ENCODE measurements at places on chromosomes 6 and 20.

- no peak for DNase-seq
These were observed 13.6 kb downstream of the FGD2 start for GRCh38 chr6:37019065-37019450.

DNA sequence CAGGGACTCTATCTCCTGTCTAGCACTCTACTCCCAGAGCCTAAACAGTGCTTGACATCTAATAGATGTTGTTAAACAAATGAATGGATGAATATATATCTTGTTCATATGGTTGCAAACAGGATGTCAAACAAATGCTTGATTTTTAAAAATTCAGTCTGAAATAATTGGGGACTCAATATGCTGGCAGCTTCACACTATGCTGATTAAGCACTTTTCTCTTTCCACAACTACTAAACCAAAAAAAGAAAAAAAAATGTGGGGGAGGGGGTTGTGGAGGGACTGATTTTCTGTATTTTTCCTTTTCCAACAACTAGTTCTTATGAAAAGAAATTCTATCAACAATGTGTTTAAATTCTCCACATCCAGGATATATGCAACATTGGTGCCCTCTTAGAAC is 42.9 kb downstream of the SF3B5 start:
- no peak for DNase-seq

DNA sequence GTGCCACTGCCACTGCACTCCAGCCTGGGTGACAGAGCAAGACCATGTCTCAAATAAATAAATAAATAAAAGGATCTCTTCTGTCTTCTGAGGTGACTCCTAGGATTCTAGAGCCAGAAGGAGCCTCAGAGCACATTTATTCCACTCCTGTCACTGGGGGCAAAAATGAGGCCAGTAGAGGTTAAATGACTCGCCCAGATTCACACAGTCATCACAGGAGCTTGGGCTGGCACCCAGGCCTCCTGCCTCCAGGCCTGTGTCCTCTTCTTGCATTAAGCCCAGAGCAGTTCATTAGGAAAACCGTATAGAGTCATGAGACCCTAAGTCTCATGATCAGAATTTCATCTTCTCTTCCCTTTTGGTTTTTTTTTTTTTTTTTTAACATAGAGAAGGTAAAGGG is 243.3 kb downstream of the NRN1 start:
- DNase-seq, result no peak

DNA sequence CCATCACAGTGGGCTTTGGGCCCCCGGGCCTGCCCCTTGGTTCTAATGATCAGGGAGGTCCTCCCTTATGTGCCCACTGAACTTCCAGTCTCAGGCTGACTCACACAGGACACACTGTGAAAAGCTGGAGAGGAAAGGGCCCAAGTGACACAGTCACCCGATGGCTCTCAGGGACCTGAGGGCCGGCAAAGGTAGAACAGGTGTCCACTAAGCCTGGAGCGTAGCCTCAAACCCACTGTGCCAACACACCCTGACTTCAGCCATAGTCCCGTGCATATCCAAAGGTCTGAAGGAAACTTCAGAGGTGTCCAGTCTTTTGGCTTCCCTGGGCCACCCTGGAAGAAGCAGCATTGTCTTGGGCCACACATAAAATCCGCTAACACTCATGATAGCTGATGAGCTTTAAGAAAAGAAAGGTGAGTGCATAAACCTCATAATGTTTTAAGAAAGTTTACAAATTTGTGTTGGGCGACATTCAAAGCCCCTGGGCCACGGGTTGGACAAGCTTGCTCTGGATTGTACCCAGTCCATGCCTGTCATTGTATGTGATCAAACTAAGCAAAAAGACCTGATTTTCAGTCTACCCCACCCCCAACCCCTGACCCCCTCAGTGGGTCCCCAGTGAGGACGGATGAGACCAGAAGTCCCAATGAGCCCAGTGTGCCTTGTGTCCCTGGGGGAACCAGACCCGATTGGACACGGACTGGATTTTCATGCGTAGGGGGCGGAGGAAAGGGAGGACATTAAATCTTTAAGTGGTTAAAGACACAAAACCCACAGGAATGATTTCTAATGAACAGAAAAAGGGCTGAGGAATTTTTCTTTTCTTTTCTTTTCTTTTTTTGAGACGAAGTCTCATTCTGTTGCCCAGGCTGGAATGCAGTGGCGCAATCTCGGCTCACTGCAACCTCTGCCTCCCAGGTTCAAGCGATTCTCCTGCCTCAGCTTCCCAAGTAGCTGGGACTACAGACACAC is 6.1 kb downstream of the RAMACL start:
- no peak for DNase-seq

DNA sequence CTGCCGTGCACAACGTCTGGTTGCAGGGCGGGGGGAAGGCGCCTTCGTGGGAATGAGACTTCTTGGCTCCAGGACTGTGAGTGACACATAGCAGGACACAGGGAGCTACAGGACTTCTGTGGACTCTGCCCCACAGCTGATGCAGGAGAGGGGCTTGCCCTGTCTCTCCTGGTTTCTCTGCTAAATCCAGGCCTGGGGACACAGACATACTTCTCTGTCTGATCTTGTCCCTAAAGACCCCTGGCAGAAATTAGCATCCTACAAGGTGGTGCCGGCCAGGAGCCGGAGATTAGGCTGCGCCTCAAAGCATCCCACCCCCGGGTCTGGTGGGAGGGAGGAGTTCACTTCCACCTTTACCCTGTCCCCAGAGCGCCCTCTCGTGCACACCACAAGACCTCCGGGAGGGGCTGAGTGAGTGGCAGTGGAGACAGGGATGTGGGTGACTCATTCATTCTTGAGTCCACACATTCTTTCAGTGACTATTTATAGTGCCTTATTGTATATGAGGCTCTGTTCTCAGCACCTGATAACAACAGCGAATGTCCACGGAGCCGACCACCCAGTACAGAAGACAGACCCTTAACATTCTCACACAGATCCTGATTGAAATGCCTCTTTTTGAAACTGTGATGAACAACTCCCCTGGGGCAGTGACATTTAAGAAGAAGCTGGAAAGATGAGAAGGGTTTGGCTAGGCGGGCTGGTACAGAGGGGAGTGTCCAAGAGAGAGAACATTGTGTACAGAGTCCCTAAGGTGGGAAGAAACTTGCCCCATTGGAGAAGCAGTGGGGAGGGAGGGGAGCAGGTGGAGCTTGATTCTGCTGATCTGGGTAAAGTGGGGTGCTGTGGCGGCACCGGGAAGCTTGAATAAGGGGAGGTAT is 39.0 kb downstream of the GMPR start:
- peak; percentile 43 for DNase-seq

DNA sequence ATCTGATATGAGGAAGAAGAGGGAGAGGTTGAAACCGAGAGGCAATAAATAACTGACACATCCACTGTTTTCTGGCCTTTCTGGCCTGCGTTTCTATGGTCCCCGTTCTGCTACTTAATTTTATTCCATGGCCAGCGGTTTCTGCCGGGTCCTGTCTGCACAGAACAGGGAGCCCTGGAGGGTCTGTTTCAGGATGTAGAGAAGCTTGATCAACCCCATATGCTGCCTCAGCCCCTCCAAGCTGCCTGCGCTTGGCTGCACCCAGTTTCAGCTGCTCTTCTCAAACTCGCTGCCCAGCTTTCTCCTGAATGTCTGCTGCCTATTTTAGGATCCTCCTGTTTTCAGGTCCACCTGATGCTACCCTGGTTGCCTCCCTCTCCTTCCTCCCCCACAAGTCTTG is 18.5 kb upstream of the PACSIN1 start:
- DNase-seq, result no peak

DNA sequence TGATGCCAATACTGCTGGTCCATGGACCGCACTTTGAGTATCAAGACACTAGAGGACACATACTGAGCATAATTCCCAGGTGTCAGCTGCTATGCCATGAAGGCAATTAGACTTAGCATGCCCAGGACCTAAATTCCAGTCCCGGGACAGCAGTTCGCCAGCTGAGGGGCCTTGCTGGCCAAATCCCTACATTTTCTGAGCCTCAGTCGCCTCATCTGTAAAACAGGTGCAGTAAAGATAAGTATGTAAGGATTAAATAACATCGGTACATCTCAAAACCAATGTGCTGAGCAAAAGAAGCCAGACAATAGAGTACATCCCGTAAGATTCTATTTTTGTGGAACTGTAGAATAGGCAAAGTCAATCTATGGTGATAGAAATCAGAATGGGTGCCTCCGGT is 1.0 kb downstream of the BFSP1 start:
- DNase-seq, result no peak

DNA sequence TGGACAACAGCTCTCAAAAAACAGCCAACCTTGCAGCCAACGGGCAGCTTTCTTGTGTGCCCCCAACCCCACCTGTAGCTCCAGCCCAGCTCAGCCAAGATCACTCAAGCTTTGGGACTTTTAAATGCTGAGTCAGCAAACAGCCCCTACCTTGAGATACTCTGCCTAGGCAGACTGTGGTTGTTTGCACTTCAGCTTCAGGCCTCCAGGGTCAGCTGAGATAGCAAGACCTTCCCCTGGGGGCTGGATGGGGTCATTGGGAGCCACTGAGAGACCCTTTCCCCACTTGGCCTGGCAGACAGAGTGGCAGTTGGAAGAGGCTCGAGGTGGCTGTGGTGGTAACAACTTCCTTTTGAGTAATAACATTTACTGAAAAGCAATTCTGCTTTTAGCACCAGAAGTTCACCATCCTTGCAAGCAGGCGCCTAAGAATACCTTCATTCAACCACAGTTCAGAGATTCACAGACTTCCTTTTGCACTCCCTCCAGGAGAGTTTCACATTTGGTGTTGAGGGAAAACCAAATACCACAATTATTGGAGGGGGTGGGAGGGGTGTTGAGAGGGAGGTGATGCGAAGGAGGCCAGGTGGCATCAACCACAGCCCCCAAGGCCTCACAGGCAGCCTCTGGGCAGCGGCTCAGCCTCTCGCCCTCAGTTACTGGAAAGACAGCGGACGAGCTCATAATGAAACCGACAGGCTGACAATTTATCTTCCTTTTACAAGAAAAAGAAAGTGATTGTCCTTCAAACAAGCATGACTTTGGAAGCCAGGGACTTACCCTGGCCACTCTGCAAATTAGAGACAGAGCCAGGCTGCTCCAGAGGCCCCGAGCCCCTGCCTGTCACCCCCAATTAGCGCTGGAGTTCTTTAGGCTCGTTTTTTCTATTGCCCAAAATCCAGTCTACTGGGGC is 148.1 kb downstream of the CEBPB start:
- peak; percentile 87 for DNase-seq

- no peak for DNase-seq
These were observed 1.4 kb downstream of the CST3 start for GRCh38 chr20:23636182-23636907.

- DNase-seq, result no peak
These were observed 1.5 kb downstream of the PRRC2A start for GRCh38 chr6:31621991-31622390.

DNA sequence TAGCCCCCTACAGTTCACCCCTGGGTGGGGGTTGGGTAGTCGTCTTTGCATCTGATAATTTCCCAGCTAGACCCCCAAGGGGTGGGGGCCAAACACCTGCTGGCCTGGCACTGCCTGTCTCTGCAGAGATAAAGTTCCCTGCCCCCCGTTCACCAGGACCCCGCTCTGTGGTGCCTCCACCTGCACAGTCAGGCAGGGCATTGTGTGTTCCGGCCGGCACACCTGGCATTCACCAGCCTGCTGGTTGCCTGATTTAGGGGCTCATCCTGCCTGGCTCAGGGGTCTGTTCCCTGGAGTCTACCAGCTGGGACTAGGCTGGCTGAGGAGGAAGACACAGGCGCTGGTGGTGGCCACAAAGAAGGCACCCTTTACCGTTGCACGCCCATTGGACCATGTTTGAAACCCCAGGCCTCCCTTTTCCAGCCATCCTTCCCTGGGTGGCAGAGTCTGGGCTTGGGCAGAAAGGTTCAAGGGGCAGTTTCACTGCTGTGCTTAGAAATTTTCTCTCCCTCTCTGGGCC is 30.8 kb upstream of the SCRT2 start:
- no peak for DNase-seq

GRCh38 chr20:48131581-48131980 is 346.3 kb upstream of the SULF2 start:
- DNase-seq, result no peak

DNA sequence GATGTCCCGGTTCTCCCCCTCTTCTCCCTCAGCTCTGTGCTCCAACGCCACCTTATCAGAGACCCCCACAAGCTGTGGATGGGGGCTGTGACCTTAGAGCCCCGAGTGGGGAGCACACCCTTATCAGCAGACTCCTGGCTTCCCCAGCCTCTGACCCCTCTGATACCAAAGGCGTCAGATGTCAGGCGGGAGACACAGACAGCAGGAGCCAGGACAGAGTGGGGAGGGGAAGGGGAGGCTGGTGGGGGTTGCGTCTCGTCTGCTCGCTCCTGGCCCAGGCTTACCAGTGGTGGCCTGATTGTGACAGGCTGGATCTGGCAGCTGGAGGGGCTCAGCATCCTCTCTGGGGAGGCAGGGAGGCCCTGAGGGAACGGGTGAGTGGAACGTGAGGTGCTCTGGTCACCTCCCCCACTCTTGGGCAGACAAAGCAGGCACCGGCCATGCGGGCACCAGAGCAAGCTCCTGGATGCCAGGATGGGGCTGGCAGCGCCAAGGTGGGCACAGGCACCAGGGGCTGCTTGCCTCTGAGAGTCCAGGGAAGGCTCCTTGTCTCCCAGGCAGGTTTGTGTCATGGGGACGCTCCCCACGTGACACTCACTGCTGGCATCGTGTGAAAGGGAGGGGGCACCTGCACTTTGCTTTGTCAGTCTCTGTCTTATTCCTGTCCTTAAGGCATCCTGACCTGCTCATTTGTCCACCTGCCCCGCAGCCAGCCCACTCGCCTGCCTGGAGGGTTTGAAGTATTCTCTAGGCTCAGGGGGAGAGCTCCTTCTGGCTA is 27.8 kb upstream of the GATA5 start:
- DNase-seq, result no peak

DNA sequence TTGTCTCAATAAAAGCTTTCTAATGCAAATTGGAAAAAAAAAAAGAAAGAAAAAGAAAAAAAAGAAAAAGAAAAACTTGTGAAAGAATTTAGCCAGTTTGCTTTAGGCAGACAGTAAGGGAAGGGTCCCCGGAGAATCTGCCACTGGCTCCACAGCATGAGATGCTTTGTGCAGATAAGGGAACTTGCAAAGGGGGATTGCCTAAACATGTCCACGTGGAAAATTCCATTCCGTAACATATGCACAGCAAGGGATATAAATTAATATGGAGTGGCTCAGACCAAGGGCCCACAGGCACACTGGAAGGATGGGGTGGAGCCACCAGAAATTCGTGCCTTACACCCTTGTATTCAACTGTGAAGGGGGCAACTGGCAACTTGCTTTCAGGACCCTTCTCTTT is 45.4 kb downstream of the MKKS start:
- DNase-seq, result no peak

DNA sequence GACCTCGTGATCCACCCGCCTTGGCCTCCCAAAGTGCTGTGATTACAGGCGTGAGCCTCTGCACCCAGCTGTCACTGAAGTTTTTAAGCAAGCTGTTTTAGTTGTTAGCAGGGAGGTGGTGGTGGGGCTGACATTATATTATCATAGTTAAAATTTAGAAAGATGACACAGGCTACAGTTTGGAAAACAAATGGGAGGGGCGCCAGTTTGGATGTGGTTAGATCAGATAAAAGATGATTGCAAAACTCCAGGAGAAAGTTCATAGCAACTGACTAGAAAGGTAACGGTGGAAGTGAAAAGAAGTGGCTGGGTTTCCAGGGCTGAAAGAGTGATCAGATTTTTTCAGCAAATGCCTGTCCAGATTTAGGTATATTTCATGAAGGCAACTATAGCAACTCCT is 311.9 kb upstream of the CITED2 start:
- no peak for DNase-seq

All from activated CD4-positive, alpha-beta T cell treated with anti-CD3 and anti-CD28 coated beads for 48 hours (primary cell).